ENCODE measurements at places on chromosomes 2 and 18.

- peak; percentile 18 for DNase-seq
Measured at GRCh38 chr18:28050545-28050944, 126.4 kb downstream of the CDH2 start.

DNA sequence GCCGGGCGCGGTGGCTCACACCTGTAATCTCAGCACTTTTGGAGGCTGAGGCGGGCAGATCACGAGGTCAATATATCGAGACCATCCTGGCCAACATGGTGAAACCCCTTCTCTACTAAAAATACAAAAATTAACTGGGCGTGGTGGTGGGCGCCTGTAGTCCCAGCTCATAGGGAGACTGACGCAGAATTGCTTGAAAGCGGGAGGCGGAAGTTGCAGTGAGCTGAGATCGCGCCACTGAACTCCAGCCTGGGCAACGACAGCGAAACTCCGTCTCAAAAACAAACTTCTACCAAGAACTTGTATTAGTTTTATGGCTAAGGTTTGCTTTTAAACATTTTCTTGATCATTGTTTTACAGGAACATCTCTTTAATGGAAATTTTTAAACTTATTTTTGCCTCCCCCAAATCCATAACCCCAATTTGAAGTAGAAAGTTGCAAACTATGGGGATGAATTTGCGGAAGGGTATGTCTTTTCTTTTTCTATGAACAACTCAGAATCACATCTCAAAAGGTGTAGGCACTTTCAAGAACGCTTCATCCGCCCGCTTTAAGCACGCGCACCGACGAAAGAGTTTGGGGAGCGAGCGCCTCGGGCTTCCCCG is 46.8 kb upstream of the PTMA start:
- no peak for DNase-seq

DNA sequence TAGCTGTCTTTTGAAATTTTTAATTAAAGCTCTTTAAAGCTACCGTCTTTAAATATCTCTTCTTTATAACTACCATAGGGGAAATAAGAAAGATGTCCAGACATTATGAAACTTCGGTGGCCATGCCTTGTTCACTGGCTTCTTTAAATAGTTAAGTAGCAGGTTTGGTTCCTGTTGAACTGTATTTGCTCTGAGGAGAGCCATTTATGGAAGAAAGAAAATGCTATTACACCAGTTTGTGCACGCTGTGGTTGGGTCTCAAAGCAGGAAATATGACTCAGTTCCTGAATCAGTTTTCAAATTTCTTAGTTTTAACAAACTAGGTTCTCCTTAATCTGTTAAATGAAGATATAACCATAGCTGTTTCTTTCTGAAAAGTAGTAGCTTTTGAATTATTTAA is 12.2 kb downstream of the ARPC2 start:
- DNase-seq: no peak

DNA sequence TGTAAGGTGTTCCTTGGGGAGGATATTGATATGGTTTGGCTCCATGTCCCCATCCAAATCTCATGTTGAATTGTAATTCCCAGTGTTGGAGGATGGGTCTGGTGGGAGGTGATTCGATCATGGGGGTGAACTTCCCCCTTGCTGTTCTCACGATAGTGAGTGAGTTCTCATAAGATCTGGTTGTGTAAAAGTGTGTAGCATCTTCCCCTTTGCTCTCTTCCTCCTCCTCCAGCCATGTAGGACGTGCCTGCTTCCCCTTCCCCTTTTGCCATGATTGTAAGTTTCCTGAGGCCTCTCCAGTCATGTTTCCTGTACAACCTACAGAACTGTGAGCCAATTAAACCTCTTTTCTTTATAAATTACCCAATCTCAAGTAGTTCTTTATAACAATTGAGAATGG is 458.7 kb downstream of the LPIN1 start:
- DNase-seq: no peak

- peak; percentile 19 for DNase-seq
Measured at GRCh38 chr18:59881728-59882656, 17.8 kb upstream of the PMAIP1 start.

GRCh38 chr2:222783592-222783991 is 77.2 kb upstream of the ACSL3 start:
- DNase-seq: no peak

- no peak for DNase-seq
Measured at GRCh38 chr18:31061945-31062344, 19.4 kb upstream of the DSC3 start.

DNA sequence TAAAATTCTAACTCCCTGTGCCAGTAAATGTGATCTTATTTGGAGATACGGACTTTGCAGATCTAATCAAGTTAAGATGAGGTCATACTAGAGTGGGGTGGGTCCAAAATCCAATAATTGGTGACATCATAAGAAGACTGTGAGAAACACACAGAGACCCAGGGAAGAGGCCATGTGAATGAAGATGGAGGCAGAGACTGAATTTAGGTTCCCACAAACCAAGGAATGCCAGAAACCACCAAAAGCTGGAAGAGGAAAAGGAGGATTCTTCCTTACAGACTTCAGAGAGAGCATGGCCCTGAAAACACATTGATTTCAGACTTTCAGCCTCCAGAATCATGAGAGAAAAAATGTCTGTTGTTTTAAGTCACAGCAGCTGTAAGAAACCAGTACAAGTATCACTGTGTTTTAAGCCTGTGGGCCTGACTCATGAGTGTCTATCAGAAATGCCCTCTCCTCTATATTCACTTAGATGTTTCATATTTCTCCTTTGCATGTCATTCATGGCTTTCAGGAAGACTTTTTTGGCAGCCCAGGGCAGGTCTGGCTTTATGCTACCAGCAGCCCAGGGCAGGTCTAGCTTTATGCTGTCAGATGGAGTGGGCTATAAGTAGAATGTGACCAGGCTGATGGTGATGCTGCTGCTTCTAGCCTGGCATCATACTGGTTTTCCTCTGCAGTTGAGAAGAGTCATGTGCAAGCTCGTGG is 100.0 kb downstream of the SPOPL start:
- DNase-seq: no peak

- no peak for DNase-seq
Measured at GRCh38 chr2:128748835-128749605, 430.4 kb upstream of the HS6ST1 start.

GRCh38 chr2:131143803-131144202 is 38.7 kb downstream of the PLEKHB2 start:
- no peak for DNase-seq

DNA sequence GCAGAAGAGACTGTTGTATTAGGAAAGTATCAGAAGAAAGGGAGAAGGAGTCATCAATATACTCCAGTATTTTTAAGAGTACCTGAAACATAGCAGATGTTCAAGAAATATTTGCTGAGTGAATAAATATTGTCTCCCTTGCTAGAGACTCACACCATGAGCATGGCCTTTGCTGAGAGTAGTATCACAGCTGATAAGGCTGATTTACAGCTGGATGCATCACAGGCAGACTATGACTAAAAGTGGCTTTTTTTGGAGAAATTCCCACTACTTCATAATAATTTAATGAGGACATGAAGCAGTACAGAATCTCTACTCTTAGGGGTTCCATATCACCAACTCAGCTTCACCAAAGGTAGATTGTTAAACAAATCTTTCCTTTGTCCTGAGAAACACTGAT is 373.3 kb downstream of the RBM43 start:
- no peak for DNase-seq

DNA sequence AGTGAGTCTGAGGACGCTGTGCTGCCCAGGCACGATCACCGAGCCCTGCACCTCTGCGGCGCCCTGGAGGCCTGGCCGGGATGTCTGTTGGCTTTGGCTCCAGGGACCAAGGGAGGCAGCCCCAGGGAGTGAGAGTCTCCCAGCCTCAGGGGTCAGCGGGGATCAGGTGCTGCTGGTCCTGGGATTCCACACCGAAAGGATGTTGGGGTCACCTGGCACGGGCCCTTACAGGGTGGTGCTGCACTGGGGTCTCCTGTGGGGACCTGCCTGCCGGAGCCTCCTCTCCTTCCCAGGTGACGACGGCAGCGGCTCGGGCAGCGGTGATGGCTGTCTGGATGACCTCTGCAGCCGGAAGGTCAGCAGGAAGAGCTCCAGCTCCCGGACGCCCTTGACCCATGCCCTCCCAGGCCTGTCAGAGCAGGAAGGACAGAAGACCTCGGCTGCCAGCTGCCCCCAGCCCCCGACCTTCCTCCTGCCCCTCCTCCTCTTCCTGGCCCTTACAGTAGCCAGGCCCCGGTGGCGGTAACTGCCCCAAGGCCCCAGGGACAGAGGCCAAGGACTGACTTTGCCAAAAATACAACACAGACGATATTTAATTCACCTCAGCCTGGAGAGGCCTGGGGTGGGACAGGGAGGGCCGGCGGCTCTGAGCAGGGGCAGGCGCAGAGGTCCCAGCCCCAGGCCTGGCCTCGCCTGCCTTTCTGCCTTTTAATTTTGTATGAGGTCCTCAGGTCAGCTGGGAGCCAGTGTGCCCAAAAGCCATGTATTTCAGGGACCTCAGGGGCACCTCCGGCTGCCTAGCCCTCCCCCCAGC is 30.5 kb downstream of the GPC1 start:
- DNase-seq: no peak

DNA sequence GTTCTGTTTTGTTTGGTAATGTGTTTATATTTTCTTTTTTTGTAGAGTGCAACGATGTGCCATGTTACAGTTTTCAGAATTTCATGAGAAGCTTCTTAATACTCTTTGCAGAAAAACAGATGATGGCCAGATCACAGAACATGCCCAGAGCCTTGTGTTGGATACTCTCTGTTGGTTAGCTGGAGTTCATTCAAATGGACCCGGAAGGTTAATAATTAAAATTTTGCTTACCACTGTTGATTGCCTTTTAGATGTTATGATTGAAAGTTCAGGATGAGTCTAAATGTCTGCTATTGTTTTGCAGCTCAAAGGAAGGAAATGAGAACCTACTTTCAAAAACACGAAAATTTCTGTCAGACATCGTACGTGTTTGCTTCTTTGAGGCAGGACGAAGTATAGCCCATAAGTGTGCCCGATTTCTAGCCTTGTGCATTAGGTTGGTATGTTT is 85.2 kb downstream of the BIRC6 start:
- DNase-seq: no peak

DNA sequence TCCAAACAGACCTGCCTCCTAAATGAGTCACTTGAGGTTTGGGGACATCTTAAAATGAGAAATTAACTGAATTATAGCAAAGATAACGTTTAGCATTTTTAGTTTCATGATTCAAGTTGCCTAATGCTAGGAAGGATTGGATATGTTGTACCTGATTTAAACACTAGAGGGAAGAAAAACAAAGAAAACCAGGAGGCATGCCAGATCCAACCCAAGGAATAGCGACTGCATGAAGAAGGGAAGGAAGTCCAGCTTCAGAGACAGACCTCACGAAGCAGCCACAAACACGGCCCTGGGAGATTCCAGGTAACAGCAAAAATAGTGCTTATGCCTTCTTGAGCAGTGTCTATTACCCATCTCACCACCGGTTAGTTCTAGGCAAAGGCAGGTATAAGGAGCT is 499.9 kb upstream of the SPHKAP start:
- DNase-seq: no peak

GRCh38 chr18:4369705-4370104 is 85.4 kb downstream of the DLGAP1 start:
- no peak for DNase-seq

DNA sequence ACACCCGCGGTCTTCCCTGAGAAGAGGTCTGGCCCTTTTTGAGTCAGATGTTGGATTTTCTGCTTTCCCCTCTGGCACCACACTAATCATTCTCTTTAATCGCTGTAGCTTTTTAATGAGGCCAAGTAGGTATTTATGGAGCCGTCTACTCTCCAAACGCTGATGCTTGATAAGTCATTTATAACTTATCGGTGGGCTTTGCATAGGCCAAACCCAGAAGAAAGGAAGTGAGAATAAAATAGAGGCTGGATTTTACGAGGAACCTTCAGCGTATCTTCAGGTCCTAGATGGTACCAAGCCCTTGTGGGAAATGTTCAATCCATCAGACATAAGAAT is 142.5 kb upstream of the CTAGE1 start:
- DNase-seq: no peak

DNA sequence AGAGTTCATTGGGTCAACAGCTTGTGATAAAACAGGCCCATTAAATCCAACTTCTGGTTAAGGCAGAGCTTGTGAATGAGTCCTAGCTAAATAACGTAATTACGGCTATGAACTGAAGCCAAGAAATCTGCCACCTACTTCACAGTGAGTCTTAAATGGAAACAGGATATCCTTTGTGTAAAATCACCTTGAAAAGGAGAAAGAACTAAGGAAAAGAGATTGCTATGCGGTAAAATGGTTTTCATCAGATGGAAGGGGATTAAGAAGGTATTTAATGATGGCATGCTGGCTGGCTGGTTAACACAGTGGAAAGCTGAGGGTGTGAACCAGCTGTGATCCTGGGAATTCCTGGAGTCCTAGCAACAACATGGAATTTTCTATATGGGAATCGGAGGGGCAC is 156.6 kb downstream of the DOK6 start:
- no peak for DNase-seq

- no peak for DNase-seq
Measured at GRCh38 chr2:64262071-64262470, 117.9 kb upstream of the PELI1 start.

- no peak for DNase-seq
Measured at GRCh38 chr18:55337908-55338521, 250.0 kb downstream of the TCF4 start.

DNA sequence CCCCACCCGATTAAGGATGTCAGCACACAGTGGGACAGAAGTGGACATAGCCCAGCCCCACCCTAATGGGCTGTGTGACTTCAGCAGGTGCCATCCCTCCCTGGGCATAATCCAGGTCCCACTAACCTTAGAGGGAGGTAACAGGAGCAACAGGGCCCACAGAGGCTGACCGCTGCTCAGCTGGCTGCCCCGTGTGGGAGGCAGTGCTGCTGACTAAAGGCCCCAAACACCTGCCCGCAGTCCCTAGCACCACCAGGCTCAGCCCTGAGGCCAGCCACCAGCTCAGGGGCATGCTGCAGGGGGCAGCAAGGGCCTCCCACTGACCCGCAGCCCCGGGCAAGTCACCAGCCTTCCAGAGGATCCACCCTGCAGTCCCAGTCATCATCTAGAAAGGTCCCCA is 14.6 kb downstream of the BIN1 start:
- no peak for DNase-seq

DNA sequence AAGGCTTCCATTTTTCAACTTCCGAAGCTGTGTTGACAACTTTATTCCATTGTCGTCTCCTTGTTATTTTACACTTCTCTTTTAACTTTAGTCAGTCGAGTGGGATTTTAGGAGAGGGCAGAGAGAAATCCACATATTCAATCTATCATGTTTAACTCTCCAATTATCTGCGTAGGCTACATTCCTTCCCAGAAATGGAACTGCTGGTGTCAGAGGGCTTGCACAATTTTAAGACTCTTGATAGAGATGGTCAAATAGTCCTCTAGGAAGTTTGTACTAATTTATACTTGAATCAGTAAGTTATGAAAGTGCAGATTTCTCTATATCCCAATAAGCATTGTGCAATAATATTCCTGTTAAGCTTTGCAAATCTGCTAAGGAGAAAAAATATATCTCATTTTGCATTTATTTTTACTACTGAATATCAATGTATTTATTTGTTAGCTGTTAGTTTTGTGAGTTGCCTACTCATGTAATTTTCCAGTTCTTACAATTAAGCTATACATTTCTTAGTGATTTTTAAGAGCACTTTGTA is 95.6 kb downstream of the CYP26B1 start:
- DNase-seq: no peak

- DNase-seq: no peak
Measured at GRCh38 chr18:54100920-54101470, 123.5 kb downstream of the MBD2 start.

- DNase-seq: no peak
Measured at GRCh38 chr2:65386344-65386743, 46.1 kb downstream of the SPRED2 start.

Measured in NCI-H345 (cell line).